ENCODE measurements at places on chromosomes 2 and 18. TPM values are rescaled to one million over a fixed set of nuclear protein-coding genes. Genes with fewer than 3 reads are reported as not detected.
A peak's percentile ranks its signal among the peaks of the same experiment; 100 is the strongest.

Gene APLF
- total RNA-seq, result 6.5 TPM

Gene ATP6V1C2
- 0.04 TPM for total RNA-seq

Gene CHRNG
- not detected for total RNA-seq

- DNase-seq, result no peak
Observed at GRCh38 chr2:122471753-122472152, 716.3 kb downstream of the TSN start.

DNA sequence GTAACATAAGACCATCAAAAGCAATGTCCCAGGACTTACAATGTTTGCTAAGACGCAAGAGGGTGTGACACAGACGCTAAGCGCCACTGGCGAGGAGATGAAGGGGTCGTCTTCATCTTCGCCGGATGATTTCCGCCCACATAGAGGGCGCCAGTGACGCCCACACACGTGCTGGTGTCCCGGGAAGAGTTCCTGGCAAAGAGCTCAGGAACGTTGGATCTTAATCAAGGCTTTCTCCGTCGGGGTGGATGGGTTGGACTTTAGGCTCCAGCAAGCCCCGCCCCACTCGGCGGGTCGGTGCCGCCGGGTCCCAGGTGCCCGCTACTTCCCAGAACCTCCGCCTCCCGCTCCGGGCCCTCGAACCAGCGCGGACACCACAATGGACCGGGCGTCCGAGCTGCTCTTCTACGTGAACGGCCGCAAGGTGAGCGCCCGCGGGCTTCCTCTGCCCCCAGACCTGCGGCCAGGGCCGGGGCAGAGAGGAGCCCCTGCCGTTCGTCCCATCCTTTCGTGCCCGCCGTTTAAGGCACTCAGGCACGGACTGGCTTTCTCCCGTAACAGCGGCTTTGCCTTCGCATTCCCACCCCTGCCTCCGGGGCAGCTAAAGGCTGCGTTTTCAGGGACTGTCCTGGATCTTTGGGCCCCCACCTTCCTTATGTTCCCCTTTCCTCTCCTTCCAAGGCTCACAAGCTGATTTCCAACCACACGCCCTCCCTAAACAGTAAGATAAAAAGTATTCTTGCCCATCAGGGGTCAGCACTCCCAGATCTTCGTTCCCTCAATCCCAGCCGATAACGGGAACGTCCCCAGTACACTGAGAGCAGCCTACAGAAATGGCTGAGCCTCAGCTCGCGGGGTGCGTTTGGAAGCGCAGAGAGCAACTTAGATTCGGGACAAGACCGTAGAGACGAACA, at the start of gene AOX1:
Gene AOX1, plus strand, starts transcription at position 285 of the 914 bp plus-strand sequence. Its CDS starts 95 bp downstream, at position 380.
- DNase-seq, result no peak

Gene CHPF
- 285 TPM for total RNA-seq

- peak; percentile 70 for DNase-seq
Observed at GRCh38 chr2:11697103-11697871, 27.3 kb upstream of the NTSR2 start.

Gene ALKAL2
- 2.8 TPM for total RNA-seq

Gene SCYGR4
- not detected for total RNA-seq

DNA sequence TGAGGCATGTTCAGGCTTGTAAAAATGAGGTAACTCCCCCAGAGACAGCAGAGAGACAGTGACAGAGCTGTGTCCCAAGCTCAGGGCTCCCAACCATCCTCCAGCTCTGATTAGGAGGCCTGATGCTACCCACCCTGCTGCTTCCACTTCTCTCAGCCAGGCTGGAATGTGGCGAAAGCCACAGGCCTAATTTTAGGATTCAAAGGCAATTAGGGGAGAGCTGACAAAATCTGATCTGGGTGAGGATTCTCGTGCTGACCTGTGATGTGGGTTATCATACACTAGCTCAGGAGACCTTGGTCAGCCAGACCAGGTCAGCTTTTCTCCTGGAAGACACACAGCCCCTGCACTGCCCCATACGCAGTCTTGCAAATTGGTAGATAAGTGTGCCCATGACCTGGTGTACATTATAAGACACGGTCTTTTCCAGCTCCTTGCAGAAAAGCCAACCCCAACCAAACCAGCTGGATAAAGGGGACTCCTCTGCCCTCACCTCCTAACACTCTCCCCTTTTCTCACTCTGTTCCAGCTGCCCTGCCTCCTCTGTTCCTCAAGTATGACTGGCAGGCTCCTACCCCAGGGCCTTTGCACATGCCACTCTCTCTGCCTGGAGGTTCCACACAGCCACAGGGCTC, 225.9 kb downstream of the MGAT5 start:
- DNase-seq, result no peak

GRCh38 chr2:138190999-138191398, 226.7 kb downstream of the HNMT start:
- DNase-seq, result no peak

GRCh38 chr18:34623557-34623956, 86.5 kb upstream of the DTNA start:
- no peak for DNase-seq

Gene ATP5F1A
- total RNA-seq, result 364 TPM

- no peak for DNase-seq
Observed at GRCh38 chr2:126389446-126389845, 266.5 kb upstream of the GYPC start.

DNA sequence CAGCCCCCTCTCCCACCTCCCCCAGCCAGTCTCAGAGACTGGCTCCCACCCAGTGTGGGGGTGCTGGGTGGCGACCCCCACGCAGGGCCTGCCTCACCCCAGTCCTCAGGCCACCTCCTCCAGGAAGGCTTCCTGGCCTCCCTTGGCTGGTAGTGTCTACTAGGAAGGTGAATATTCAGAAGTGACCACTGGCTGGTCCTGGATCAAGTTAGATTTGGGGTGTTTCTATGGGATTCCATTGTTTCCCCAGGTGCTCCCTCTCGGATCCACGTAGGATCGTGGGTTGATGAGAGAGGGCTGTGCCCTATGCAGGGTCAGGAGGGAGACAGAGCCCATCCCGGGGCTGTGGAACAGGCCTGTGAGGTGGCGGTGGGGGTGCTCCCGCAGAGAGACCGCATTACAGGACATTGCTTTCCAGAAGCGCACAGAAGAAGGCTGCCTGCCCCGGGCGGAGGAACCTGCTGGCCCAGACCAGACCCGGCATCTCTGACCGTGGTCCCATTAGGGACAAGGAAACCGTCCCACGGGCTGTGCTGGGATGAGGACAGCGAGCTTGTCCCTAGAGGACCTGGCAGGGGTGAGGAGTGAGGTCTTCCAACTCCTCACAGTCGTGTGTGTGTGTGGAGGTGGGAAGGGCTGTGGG, 3.3 kb downstream of the PDCD1 start:
- no peak for DNase-seq

Gene CD207
- total RNA-seq, result not detected

- no peak for DNase-seq
Observed at GRCh38 chr18:2822213-2822921, 24.4 kb upstream of the EMILIN2 start.

Gene TCF4
- 15.7 TPM for total RNA-seq

- DNase-seq, result no peak
Observed at GRCh38 chr2:29115797-29116781, 874 bp downstream of the CLIP4 start.

DNA sequence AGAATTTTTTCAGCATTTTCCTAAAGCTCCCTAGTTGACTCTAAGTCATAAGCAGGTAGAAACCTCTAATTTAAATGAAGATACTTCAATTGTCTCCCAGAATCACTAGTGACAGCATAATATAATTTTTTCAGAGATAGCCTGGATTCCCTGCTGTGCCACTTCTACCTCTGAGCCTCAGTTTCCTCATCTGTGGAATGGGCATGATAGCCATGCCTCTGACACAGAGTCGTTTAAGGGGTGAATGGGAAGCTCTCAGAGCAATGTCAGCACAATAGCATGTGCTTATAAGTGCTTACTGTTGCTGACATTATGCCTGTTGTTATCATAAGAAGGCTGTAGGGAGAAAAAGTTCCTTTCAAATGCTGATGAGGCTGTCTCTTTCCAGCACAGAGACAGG, 48.0 kb downstream of the SFXN5 start:
- no peak for DNase-seq

Gene C2orf78
- total RNA-seq, result not detected

GRCh38 chr2:108585436-108585835, 51.2 kb downstream of the LIMS1 start:
- DNase-seq, result no peak

GRCh38 chr18:77042583-77042982, 90.0 kb downstream of the MBP start:
- no peak for DNase-seq

DNA sequence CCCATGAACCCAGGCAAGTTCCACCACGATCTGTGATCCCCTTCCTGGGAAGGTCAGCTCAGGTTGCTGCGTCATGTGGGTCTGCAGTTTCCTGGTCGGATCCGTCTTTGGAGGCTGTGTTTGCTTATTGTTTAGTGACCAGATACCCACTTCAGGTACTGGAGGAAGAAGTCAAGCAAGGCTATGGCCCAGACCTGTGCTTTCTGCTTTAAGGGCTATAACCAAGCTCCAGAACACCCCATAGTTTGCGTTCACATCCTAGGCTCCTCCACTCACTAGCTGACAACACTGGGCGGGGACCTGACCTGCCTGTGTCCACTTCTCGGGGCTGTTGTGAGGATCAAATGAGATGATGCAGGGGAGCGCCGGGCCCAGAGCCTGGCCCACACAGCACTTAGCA, 44.0 kb downstream of the MAL start:
- no peak for DNase-seq

Gene CCDC93
- total RNA-seq, result 47.0 TPM

GRCh38 chr18:7741640-7742039, 174.5 kb downstream of the PTPRM start:
- no peak for DNase-seq

DNA sequence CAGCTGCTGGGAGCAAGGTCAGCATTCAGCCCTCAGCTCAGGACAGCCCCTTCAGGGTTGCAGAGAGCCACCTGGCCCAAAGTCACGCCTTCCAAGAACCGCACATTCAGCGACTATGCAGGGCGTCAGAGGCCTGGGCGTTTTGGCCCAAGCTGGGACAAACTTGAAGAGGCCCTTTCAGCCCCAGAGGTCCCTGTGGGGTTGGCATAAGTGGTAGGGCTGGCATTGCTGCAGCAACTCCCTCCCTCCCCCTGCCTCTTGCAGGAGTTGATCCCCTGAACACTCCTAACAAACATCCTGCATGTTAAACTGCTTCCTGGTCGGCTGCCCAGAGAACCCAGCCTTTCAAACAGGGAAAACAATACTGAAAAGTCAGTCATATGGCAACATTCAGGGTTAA, 192.9 kb upstream of the SMAD2 start:
- DNase-seq, result no peak

- no peak for DNase-seq
Observed at GRCh38 chr2:188551671-188552070, 260.0 kb downstream of the GULP1 start.

GRCh38 chr2:186772579-186772978, 76.4 kb downstream of the ZSWIM2 start:
- no peak for DNase-seq

- no peak for DNase-seq
Observed at GRCh38 chr2:73851274-73851673, 22.5 kb downstream of the STAMBP start.

DNA sequence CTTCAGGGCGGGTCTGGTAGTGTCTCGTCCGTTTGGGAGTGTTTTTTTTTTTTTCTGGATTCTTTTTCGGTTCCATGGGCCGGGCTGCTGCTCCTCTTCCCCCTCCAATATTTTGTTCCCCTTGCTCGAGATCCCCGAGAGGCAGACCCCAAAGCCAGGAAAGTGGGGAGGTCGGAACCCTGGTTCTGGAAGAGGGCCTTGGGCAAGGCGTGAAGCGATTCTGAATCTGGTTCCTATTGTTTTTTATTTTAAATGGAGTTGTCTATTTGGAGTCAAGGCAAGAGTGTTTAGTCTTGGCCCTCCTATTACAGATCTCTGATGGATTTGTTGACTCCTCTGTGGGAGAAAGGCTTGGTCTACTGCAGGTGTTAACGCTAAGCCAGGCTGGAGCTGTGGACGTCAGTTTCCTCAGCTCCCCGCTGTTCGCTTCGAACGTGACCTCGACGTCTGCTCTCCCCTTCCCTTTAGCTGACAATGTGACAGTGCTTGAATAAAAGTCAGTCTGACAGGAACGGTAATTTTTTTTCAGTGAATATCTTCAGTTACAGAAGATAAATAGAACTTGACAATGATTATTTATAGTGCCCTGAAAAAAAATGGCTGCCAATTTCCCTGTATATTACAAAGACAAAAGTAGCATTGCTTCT, 683 bp upstream of the DNAJC27 start:
- DNase-seq, result no peak

GRCh38 chr2:31704561-31705212, 123.9 kb upstream of the SRD5A2 start:
- no peak for DNase-seq

DNA sequence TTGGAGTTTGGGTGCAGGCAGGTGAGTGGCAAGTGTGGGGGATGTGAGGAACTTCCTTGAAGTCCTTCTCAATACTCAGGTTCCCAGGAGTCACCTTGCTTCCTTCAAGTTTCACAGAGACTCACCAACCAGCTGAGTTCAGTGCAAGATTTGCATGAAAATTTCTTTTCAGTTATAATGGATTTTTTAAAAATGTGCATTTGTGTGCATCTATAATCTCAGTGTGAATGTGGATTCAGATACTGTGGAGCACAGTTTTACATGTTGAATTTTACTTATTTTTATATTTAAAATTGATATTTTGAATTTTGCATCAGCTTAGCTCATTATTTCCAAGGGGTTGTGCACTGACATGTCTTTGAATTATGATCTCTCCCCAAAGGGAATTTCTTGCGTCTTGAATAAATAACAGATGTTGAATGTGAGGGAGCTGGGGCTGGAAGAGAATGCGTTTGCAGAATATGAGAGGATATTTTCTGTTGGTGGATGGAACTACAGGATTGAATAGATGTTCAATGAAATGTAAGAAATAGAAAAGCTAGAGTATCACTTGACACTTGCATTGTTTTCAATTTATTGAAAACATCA, 184.3 kb downstream of the RPRM start:
- DNase-seq, result no peak

- no peak for DNase-seq
Observed at GRCh38 chr18:23864624-23865023, 149.9 kb upstream of the TTC39C start.

DNA sequence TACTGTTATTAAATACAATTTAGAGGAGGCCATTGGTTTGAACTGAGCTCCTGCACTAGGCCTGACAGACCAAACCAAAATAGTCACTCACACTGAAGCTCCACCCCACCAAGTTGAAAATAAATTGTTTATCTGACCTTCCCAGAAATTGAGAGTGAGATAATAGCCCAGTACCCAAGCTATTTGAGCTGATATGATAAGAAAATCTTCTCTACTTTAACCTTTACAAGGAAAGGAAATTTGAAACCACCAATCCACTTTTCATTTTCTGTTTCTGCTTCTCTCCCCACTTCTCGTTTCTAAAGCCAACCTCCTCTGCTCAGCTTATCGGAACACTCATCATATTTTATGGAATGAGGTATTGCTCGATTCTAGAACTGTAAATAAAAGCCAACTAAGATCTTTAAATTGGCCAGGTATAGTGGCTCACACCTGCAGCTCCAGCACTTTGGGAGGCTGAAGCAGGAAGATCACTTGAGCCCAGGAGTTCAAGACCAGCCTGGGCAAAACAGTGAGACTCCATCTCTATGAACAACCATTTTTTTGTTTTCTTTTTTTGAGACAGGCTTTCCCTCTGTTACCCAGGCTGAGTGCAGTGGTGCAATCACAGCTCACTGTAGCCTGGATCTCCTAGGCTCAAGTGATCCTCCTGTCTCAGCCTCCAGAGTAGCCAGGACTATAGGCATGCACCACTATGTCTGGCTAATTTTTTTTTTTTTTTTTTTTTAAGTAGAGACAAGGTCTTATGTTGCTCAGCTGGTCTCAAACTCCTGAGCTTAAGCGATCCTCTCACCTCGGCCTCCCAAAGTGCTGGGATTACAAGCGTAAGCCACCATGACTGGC, 13.3 kb upstream of the GALM start:
- no peak for DNase-seq

All from kidney epithelial cell (primary cell).